ENCODE measurements at places on chromosomes 11 and 22.

DNA sequence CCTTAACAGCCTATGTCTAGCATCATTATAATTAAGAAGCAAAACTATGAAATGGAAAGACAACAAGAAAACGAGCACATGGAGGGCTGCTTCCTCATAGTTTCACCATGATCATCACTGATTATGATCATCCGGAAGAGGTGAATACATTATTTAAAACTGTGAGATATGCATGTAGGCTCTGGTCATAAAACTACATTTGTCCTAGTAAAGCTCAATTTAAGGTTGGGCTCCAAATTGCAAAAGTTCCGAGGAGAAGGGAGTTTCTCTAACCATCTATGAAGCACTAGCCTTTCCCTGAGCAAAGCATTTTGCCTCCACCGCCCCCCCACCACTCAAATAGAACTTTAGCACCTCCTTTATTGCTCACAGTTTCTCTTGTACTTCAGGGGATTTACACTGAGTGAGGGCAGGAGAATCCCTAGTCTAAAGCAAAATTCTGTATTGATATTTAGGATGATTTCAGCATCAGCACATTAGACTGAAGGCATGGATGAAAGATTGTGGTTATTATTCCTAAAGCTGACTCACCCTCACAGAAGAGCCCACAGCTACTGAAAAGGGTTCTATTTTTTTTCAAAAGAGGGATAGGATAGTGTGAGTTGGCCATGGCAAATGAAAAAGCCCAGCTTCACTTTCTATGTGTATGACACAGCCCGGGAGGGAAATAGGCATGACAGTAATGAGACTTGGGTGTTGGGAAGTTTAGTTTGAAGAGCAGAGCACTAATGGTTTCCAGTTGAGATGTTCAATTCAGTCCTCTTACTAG, 203.4 kb downstream of the CADM1 start:
- DNase-seq = no peak

DNA sequence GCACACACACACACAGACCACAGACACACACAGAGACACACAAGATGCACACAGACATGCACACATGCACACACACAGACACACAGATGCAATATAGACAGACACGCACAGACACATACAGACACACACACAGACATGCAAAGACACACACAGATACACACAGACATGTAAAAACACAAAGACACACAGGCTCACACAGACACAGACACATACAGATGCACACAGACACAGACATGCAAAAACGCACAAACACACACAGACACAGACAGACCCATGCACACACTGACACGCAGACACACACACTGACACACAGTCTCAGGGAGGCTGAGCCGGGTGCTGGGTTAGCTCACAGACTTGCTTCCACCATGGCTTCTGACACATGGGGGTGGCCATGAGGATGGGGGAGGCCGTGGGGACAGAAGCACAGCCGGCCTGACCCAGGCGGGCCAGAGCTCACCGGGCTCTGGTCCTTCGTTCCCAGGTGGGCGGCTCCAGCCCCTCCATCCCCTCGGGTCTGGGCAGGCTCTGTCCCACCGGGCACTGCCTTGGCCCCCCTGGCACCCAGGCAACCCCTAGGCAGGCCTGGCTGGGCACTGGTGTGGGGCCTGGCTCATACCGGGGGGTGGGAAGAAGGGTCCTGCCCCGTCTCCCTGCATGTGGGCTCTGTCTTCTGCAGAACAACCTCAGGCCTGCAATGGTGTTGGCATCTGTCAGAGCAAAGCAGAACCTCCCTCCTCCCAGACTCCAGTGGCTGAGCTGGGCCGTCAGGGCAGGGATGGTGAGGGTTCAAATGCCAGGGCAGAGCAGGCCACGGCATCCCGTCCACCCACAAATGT, 1489.5 kb downstream of the BRD1 start:
- no peak for DNase-seq

GRCh38 chr11:4508886-4509285, 26.4 kb downstream of the OR52K1 start:
- no peak for DNase-seq

GRCh38 chr22:35634943-35635540, 13.2 kb upstream of the APOL6 start:
- peak; percentile 74 for DNase-seq

GRCh38 chr22:41532908-41533825, 11.1 kb downstream of the POLR3H start:
- DNase-seq = peak; percentile 73

DNA sequence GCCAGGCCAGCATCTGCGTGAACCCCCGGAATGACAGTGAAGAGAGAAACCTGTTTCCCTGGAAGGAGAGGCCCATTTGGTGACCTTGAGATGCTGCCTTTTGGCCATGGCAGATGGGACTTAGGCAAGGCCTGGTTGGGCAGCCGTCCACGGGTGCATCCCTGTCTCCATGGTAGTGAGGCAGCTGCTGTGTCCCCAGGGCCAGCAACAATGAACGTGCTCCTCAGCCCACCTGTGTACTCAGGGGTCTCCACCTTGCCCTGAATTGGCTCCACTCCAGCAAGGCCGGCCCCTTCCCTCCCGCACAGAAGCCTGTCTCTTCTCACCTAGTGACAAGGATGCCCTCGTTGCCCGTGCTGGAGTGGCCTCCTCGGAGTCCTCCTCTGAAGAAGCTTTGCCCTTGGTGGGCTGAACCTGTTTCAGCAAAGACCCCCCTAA, 441.1 kb downstream of the TBC1D22A start:
- DNase-seq = no peak

DNA sequence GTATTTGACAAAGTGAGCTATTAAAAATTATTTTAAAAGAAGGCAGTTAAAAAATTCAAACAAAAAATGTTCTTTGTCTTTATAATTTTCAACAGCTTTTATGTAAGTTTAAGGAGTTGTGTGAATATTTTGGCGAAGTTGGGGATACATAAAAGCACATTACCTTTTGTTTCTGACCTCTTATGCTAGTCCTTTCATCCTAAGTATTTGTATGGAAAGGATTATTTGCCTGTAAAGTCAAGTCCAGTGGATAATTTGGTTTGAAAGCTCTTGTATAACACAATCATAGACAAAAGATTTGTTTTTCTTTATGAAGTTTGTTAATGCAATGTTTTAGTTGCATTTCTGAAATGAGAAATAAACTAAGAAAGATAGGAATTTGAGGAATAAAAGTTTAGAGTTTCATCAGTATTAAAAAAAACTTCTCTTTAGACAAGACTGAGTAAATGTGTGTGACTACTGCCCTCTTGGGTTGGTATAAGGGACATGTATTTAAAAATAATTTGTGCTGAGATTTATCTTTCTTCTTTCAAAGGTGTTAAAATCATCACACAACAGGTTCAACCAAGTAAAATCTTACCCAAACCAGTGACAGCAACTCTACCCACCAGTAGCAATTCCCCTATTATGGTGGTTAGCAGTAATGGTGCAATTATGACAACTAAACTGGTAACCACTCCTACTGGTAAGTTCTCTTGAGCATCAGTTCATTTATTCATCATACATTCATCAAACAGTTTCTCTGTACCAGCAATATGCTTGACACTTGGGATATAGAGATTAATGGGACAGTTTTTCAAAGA, 68.2 kb downstream of the EMSY start:
- DNase-seq = peak; percentile 17

DNA sequence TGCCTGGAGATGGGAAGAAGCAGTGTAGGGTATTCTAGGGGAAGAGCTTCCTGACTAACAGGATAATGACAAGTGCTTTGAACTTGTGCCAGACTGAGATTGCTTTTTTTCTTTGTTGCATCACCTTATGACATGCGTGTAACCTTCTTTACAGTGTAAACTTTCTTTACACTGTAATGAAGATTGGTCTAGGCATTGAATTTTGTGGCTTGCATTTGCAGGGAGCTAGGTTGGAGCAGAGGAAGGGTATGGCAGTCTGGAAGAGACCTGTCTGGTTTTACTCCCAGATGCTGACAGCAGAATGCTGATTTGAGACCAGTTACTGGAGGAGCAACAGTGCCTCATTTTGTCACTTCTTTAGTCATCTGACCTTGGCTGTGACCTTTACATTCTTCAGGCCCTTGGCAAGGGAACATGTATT, 5.6 kb downstream of the DDB2 start:
- DNase-seq = peak; percentile 18

- DNase-seq = no peak
Measured at GRCh38 chr11:111045874-111046273, 199.7 kb upstream of the POU2AF2 start.

- DNase-seq = no peak
Measured at GRCh38 chr11:19116276-19116970, 545 bp upstream of the ZDHHC13 start.

DNA sequence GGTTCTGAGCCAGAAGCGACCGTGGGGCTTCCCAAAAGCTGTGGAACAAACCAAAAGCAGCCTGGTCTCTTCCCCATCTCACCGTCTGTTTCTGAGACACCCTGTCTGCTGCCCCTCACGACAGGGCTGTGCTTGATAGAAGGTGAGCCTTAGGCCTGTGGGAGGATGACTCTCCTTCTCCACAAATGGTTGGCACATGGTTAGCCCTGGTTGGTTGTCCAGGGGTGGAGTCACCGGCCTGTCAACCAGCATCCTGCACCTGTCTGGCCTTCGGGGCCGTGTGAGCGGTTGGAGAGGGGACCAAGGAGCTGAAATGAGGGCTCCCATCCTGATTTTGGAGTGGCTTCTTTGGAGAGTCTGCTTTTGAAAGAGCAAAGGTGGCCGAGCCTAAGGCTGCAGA, 135.3 kb downstream of the PKNOX2 start:
- no peak for DNase-seq

DNA sequence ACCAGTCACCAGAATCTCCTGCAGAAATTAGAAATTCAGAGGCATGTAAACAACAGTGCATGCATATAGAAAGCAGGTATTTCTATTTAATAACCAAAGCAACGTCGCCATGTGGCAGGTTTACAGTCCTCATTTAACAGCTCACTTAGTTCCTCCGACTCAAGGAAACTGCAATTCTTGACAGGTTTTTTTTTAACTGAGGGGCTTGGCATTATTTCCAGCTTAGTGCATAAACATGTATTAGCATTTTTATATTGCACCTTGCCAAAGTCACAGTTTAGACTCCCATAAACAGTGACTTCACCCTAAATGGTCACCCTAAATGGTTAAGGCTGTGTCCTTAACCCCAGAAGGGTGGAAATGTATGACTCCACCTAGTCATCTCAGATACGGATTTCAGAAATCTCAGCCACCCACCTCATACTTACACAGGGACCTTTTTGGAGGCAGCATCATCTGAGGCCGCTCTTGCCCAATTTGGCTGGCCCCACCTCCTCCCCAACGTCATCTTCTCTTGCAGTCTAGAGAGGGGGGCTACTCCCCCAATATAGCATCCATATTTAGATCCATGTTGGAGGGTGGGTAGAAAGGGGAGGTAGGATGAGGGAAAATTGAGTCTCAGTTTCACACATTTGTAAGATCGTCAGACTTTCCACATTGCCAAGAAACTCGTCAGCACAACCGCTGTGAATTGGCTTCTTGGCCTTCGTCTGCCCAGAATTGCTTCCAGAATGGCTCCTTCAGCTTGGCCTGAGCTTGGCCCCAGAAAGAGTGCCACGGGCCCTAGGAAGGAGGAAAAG, 31.8 kb upstream of the SLC35C1 start:
- no peak for DNase-seq

DNA sequence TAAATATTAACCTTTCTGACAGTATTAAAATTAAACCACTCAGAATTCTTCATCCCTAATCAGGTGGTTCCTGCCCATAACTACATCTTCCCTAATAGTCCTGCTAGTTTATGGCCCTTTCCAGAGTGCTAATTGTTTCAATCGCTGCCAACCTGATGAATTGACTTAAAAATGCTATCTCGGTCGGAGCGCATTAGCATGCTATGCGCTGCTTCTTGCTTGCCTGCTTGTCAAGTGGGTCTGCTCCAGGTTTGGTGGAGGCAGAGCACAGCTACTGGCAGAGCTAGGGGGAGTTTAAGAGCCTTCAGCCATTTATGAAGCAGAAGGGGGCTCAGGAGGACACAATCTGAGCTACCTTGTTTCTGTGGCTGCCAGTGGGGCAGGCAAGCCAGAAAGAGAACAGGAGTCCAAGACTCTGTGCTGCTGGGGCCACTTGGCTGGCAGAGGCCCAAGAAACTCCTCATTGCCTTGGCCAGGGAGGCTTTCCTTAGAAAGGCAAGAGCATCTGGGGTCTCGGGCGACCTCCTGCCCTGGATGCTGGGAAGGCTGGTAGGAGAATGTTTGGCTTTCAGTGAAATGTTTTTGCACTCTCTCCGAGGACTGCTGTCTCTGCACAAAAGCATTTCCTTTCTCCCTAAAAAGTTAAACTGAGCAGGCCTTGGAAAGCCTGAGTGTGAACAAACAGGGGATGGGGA, 62.1 kb upstream of the PHOX2A start:
- peak; percentile 13 for DNase-seq

GRCh38 chr22:43820651-43821305, 8.7 kb upstream of the EFCAB6 start:
- no peak for DNase-seq

DNA sequence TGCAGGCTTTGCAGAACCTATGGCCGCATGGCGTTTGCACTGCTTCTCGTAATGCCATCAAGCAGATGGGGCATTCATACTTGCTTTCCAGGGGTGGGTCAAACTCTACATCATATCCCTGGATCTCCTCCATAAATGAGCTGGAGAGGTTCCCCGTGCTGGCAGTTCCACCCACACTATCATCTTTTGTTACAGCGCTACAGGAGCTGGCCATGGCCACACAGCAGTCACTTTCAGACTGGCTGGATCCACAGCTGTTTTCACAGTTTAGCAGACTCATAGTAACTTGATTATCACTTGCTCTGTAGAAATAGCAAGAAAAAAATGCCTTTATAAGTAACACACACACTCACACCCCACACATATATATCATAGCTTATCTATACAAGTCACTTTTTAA, 8.8 kb downstream of the TRAF6 start:
- no peak for DNase-seq

- DNase-seq = no peak
Measured at GRCh38 chr11:60376601-60377000, 1.7 kb upstream of the MS4A7 start.

DNA sequence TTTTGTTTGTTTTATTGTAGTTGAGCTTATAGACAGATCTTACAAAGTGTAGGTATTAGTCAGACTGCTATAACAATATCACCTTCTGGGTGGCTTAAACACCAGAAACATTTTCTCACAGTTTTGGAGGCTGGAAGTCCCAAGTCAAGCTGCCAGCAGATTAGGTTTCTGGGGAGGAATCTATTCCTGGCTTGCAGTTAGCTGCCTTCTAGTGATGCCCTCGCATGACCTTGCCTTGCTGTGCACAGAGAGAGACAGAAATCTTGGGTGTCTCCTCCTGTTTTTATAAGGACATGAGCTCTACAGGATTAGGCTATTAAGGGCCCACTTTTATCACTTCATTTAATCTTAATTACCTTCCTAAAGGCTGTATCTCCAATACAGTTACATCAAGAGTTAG, 1635.2 kb downstream of the FAM181B start:
- DNase-seq = peak; percentile 81

All from NCI-H82 (cell line).